Activated naive CD4-positive, alpha-beta T cell (primary cell): ENCODE measurements at places on chromosomes 7 and 10.

DNA sequence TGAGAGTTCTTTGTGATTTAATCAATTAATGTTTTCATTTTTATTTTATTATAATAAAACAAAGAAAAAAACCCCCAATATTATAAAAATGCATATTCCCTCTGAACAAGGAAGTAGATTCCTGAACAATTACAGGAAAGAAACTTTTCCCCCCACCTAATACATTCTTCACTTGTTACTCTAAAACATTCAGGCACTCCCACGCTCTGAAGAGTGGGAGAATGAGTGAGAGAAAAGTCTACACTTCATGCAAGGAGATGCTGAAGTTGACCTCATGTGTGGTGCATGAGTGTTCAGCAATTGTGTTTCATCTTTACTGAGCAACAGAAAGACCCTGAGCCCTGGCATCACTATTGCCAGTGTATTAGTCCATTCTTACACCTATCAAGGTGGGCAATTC lies 244.2 kb upstream of the IGFBP3 start:
- DNase-seq = no peak

DNA sequence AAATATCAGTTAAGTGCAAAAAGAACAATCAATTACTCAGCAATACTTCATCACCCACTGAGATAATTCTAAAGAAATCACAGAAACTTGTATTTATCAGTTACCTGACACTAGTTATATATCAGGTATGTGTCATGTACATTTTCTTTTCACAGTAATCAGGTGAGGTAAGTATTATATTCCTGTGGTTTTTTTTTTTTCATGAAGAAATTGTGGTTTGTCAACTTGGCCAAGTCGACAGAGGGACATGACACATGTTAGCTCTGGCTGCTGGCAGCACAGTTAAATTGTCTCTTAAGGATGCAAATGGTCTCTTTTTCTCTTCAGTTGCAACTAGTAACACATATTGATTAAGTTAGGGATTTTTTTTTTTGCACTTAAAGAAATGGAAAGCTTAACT lies 13.7 kb upstream of the GPR141 start:
- DNase-seq = no peak

DNA sequence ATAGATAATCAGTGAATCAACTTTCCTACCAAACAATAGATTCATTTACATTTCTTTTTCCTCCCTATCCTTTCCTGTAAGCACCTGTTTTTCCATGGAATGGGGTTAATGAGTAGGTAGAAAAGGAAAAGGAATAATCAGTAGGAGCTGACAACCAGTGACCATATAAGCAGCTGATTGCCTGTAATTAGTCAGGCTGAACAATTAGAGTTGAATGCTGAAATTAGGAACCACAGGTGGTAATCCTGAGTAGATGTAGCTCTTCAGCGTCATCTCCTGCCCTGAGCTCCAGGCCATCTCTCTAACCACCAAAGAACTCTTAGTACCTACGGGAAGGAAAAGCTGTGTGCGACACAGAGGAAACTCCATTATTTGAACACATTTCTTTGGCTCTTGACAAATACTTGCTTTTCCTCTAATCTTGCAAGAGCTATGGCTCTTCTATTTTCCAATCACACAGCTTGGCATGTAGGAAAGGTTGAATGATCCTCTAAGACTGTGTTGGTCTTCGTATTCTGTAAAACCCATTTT lies 63.8 kb downstream of the KLHDC10 start:
- no peak for DNase-seq

DNA sequence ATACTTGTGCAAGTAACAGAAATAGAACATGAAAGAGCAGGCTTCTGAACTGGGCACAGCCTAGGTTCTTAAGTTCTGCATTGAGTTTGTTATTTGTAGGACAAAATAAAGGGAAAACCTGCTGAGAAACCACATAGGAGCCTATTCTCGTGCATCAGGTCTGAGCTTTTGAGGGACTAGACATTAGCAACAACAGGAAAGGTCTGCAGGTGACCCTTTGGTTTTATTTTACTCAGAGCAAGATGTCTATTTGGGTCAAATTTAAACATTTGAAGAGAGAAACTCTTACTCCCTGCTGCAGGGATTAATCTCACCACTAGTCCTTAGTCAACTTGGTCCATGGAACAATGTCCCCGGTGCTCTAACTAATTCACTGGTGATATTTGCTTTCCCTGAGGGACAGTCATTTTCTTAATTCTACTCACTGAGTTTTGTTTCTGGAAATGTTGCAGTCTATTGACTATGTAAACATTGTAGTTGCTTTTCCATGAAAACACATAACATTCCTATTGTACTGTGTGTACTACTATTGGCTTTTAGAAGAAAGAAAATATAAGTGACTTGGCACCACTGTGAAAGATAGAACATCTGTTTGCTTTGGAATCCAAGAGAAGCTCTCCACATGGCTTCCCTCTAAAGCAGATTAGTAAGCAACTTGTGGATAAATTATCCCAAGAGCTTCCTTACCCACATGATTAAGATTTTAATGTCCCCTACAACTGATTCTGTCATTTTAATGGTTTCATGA lies 108.2 kb downstream of the CHRM2 start:
- no peak for DNase-seq

GRCh38 chr10:90856964-90857634 lies 740 bp downstream of the HTR7 start:
- DNase-seq = no peak

DNA sequence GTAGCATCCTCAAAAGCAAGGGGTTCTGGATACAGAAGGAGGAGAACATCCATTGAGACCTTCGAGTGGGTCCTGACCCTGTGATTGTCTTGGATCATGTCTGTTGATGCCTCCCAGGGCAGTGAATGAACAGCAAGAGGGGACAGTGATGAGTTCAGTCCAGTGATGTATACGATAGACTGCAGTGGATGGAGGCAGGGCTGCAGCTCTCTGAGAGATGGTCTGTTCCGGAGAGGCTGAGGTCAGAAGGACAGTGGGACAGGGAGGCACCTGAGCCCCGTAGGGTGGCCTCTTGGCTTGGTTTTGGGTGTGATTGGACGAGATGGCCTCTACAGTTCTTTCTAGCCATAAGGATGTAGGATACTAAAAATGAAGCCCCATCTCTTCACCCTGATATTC lies 280.4 kb downstream of the CAMK1D start:
- DNase-seq = no peak

- no peak for DNase-seq
Observed at GRCh38 chr10:3681642-3682554, 103.1 kb downstream of the KLF6 start.

- no peak for DNase-seq
Observed at GRCh38 chr7:92242972-92243371, 2.7 kb downstream of the KRIT1 start.

DNA sequence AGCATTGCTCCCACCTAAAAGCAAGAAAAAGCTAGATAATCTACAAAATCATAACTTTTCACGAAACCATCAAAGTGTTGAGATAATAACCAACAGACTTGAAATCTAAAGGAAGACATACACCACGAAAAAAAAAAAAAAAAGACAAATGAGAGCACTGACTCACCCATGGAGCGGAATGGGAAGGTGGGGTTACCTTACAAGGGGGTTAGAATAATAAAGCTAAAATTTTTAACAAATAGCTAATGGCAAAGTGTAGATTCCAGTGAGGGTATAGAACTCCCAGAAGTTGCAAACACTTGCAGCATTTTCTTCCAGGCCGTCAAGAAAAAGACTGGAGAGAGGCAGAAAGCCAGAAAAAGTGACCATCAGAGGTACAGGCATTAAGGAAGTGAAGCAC lies 27.2 kb downstream of the IPMK start:
- no peak for DNase-seq

DNA sequence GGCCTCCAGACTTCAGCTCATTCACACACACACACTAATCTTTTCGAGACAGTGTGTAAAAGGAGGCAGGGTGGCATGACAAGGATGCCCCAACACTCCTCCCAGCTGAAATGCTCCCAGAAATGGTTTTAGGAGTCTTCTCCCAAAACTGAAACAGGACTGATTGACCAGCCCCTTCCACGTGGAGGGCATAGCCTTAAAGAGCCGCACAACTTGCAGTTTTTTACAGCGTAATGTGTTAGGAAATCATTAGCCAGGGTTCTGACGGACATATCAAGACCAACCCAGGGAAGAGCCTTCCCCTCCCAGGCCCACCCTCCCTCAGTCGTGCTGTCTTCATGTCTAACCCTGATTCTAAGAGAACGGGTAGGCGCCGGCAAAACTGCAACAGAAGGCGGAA lies 224.6 kb downstream of the TNS3 start:
- DNase-seq = no peak

DNA sequence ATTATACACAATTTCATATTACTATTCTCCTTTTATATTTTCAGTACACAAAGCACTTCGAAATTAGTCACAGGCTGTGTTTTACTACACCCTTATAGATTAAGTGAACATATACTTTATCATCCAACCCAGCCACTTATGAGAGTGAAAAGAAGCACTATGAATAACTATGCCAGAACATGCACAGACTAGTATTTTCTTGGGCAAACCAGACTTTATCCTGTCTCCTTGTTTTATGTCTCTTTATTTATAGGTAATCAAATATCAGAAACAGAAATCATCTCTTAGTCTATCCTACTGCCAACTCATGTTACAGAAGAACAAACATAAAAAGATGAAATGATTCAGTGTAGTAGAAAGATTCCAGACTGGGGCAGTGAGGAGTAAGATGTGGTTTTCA lies 171.8 kb downstream of the GRM3 start:
- no peak for DNase-seq

- no peak for DNase-seq
Observed at GRCh38 chr10:816958-817357, 114.5 kb downstream of the LARP4B start.

- no peak for DNase-seq
Observed at GRCh38 chr10:126350216-126350992, 37.9 kb downstream of the ADAM12 start.

GRCh38 chr7:159197066-159197975 lies 52.7 kb upstream of the VIPR2 start:
- no peak for DNase-seq

DNA sequence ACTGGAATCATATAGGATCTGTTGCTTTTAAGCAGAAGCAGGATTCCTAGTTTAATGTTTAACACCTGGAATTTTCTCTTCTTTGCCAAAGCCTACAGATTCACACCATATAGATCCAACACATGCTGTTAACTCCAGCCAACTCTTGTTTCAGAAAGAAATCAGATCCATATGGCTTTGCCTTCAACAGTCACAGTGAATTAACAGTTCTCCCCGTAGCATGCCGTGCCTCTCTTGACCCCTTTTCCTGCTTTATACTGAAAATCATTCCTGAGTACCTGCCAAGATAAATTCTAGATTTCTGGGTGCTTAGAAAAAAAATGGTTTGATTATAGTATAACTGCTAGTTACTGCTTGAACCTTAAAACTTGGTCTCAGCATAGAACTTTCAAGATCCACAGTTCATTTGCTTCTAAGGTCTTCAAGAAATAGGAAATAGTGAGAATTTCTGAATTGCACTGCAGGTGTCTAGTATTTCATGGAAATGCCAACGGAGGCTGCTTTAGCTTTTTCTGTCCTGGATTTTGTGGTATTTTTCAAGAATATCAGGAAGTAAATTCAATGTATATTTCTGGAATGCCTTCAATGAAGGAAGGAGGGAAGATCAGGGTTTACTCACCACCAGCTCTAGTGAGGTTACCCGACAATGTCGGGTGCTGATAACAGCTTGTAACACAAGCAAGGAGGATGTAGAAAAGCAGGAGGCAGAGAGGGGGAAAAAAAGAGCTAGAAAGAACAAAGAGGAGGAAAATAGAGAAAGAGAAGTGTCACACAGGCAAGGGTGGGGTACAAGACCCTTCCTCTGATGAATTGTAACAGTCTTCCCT lies 6.6 kb downstream of the AASS start:
- DNase-seq = no peak

DNA sequence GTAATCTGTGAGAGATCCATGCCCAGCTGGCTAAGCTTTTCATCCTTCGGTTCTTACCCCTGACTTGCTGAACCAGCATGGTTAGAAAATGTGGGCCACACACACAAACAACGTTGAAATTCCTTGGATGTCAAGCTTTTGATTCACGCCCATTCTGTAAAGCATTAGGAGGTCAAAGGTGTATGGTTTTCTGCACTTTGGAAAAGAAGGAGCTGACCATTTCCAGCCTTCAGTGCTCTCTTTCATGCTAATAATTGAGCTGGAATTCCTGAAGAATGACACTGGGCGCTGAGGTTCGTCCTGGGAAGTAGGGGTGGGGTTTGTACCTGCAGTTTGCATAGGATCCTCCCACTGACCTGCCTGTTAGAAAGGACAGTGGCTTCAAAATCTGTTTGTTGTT lies 23.1 kb downstream of the KLF6 start:
- DNase-seq = no peak

GRCh38 chr7:1768832-1769231 lies 98.8 kb downstream of the ELFN1 start:
- no peak for DNase-seq

- DNase-seq = no peak
Observed at GRCh38 chr7:133095119-133095671, 13.3 kb upstream of the CHCHD3 start.

DNA sequence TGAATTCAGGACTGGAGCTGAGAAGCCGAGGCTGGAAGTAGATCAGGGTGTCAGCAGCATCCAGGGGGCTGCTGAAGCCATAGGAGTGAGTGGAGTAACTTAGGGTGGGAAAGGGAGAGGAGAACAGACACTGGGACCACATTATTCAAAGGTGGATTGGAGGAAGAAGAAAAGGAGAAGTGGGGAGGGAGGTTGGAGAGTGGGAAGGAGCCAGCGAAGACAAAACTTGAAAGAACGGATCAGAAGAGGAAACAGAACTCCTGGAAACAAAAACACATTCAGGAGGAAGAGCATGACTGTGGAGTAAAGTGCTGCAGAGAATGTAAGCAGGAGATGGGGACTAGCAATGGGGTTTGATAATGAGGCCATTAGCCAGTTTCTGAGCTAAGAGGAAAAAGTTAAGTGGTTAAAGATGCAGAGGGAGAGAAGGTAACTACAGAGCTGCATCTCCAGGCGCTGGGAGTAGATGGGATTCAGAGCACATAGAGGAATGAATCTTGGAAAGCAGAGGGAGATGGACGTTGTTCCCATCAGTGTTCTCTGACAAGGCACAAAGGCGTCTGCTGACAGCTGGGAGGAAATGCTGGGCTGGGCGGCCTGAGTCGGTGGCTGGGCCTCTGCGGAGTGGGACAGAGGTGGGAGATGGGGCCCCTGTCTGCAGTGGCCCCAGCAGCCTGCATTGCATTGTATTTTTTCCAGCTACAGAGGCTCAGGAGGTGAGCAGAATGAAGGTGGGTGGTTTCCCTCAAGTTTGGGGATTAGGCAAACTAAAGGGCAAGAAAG lies 63.1 kb upstream of the LEP start:
- DNase-seq = no peak

GRCh38 chr7:35251606-35252310 lies 2.1 kb downstream of the TBX20 start:
- DNase-seq = no peak

DNA sequence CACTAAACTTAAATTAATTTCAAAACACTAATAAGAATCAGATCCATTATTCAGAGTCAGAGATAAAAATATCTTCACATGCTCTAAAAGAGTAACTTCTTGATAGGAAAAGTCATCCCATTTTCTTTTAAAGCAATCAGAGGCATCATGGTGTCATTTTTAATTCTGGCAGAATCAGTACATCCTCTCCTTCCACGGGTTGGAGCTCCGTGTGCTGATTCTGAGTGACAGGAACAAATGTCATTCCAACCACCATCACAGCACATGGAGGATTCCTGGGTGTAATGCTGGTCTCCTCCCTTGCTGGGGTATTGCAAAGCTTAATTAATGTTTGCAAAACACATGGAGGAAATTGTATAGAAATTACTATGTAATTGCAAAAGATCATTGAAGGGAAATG lies 114.5 kb upstream of the IMMP2L start:
- no peak for DNase-seq

GRCh38 chr10:4770801-4771553 lies 55.0 kb upstream of the AKR1E2 start:
- no peak for DNase-seq
